ENCODE measurements at places on chromosomes 5 and 9.

- no peak for DNase-seq
These were observed 8.1 kb downstream of the ARRDC3 start for GRCh38 chr5:91374893-91375520.

- DNase-seq, result no peak
These were observed 49.4 kb downstream of the FRMPD1 start for GRCh38 chr9:37700131-37700530.

DNA sequence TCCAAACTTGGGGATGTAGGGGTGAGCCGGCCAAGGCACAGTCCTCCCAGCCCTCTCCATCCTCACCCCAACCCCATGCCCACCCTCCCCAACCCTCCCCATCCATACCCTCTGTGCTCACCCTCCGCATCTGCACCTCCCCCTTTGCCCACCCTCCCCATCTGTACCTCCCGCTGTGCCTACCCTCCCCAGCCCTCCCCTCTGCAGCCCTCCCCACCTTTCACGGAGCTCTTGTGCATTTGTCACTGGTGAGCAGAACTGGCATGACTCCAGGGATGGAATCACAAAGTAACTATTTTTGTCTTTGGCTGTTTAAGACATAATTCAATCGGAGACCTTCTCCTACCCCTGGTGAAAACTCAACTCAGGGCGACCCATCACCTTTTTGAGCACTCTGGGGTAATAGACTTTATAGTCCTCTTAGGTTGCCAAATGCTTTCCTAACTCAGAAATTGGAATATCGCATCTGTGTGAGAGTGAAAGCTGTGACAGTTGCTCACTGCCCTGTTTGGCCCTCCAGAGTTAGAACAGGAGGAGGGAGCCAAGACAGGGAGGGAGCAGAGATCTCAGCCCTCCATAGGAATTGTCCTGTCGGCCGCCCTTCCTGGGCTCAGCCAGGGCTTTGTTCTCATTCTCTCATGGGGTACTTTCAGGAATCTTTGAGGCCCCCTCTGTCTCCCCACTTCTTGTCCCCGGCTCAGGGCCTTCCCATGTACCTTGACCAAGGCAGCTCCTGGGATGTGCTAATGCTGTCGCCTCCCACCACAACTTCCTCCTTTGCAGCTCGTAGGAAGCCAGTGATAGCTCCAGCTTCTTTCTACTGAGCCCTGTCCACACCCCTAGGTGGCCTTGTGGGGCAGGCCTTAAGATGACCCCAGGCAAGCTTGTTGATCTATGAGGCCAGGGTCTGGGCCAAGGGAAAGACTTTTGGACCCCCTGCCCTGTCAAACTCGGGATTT, 36.2 kb downstream of the OTULIN start:
- DNase-seq, result no peak

- no peak for DNase-seq
These were observed 26.8 kb downstream of the ZNF346 start for GRCh38 chr5:177049285-177049684.

GRCh38 chr5:53479590-53480415, 626 bp upstream of the FST start:
- peak; percentile 24 for DNase-seq

GRCh38 chr9:35828716-35829083, at the start of gene FAM221B:
Gene FAM221B, minus strand, starts transcription at chr9:35828732. Its CDS starts 2,571 bp downstream, at chr9:35826161.
- DNase-seq, result peak; percentile 49

DNA sequence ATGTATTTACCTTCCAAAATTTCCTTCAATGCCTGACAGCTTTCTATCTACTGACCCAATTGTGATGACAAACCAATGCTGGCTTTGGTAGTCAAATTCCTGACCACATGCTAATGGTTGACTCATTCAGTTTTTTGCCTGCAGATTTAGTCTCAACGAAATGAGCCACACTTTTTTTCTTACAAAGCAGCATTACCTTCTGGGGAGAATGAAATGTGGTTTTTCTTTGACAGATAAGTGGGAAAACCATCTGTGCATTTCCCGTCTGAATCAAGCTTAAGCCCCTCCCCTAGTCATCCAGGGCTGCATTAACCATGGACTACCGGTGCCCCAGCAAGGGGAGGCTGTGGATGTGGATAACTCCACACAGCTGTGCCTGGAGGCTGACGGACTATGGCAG, 99.6 kb upstream of the TAF11L2 start:
- DNase-seq, result no peak
